Right lobe of liver (tissue), 6 donors: ENCODE measurements at places on chromosomes 13 and 19.
A peak's percentile ranks its signal among the peaks of the same experiment; 100 is the strongest.

DNA sequence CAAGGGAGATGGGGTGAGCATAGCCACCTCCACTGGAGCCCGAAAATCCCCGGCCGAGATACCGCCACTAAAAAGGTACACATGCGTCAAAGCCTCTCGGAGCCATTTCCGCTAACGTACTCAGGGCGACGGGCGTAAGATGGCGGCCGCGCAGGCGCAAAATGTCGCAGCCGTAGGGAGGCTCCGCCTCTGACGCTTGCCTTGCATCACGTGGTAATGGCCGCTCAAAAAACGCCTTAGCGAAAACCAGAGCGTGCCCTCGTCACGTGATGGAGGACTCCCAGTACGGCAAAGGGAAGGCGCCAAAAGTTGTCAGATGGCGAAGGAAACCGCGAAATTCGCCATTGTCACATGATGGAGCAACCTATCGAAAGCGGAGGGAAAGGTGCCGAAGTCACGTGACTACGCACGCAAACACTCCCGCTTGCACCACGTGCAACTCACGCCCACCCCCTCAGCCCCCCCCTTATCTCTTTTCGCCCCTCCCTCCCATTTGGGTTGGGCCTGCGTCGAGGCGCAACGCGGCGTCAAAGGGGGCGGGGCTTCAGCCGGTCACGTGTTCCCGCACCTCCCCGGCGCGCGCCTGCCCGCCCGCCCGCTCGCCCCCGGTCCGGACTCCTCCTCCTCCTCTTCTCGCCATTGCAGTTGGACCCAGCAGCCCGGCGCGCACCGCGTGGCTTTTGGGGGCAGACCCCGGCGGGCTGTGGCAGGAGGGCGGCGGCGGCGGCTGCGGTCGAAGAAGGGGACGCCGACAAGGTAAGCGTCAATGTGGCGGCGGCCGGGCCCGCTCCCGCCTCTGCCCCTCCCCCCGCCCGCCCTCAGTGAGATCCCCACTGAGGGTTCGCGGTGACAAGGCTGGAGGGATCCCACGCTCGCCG lies at the start of gene ILF3:
Gene ILF3, plus strand, starts transcription at position 615 of the 878 bp plus-strand sequence. CDS start 16,260 bp downstream, outside the sequence.
- no peaks in the 10 kb centered on the region for H3K4me1 ChIP-seq
- no peaks in the 10 kb centered on the region for H3K36me3 ChIP-seq
- H3K27me3 ChIP-seq, result no peaks in the 10 kb centered on the region

- H3K4me3 ChIP-seq, result no peak overlapping the region
- no peaks in the 10 kb centered on the region for H3K4me1 ChIP-seq
- no peak for DNase-seq
- no peak overlapping the region for H3K27ac ChIP-seq
- H3K36me3 ChIP-seq, result no peaks in the 10 kb centered on the region
Measured at GRCh38 chr19:50416034-50416977, 2.4 kb upstream of the SPIB start.

- H3K4me3 ChIP-seq, result no peak overlapping the region
- no peak for DNase-seq
Measured at GRCh38 chr19:30555075-30555790, 183.0 kb downstream of the ZNF536 start.

- no peak overlapping the region for H3K27ac ChIP-seq
- H3K27me3 ChIP-seq, result no peaks in the 10 kb centered on the region
- H3K36me3 ChIP-seq, result no peaks in the 10 kb centered on the region
- H3K4me1 ChIP-seq, result no peaks in the 10 kb centered on the region
- DNase-seq, result no peak
Measured at GRCh38 chr19:53882391-53883050, 524 bp downstream of the PRKCG start.

GRCh38 chr19:44499962-44500949 lies at the start of gene ZNF180:
Gene ZNF180 (minus strand): TSS chr19:44500522. CDS start chr19:44497334, 3,188 bp downstream.
- DNase-seq, result peak; percentile 97
- H3K4me1 ChIP-seq, result no peaks in the 10 kb centered on the region
- H3K4me3 ChIP-seq, result peak within 1 kb of the TSS; percentile 95

DNA sequence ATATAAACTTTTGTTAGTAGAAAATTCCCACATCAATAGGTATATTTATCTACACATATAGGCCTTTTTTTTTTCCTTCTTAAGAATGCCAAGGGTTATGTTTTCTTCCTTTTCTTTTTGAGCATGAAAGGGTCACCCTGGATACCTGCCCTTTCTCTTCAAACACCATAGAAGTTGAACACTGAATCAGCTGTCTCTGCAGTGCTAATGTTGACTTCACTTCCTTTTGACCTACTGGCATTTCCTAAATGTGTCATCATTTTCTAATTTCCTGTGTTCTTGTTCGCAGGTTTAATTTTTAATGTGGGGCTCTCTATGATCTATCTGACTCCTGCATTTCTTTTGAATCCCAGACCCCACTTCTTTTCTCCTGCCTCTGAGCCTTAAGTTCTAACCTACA lies 532.0 kb downstream of the GPC6 start:
- H3K27ac ChIP-seq, result no peak overlapping the region
- no peaks in the 10 kb centered on the region for H3K4me1 ChIP-seq
- H3K4me3 ChIP-seq, result no peak overlapping the region
